ENCODE measurements at places on chromosomes 1 and 21.

DNA sequence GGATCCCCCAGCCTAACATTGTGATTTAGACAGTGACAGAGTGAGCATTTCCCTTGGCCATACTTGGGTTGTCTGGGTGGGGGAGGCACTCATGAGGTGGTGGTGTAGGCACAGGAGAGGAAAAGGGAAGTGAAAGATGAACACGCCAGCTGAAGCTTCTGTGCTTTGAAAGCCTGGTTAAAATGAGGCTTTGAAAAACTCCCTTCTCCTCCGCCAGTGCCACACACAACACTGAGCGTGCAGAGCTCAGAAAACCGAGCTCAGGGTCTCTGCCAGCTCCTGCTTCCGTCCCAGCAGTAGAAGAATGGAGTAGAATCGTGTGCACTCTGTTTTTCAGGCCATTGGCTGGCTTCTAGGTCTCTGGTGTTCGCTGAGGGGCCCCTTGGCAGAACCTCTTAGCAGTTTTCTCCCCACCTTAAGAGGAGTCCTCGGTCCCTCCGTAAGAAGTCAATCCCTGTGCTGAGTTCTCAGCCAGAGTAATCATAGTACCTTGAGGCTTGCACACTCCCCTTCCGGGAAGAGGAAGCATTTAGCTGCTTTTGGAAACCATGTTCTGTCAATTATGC is 12.9 kb downstream of the PLEKHM2 start:
- DNase-seq: no peak

DNA sequence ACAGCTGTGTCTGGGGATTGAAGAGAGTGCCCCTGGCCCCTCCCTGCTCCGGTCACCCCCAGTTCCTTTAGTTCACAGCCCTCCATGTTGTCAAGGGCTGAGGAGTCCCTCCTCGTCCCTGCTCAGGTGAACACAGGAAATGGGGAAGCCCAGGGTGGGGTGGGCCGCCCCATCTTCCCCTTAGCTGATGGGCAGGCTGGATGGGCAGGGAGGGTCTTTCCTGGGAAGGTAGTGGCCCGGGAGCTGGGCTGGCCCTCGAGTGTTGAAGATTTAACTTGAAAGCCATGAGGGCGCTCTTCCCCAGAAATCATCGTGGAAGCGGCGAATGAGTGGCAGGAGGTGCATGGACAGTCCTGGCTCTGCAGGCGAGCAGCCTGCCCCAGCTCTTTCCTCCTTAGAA is 18.3 kb upstream of the NPHP4 start:
- DNase-seq: no peak

DNA sequence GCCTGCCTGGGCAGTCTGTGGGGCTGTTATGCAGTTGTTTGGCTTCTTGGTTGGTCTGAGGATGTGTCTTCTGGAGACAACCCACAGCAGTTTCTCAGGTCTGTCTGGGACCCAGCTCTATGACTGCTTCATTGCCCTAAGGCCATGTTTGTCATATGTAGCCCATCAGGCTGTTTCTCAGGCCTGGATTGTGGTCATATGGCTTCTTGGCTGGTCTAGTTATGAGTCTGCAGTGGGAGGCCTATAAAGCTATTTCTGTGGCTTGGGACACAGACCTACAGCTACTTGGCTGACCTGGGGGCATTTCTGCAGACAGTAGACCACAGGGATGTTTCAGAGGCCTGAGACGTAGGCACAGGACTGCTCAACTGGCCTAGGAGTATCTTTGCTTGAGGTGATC is 41.5 kb downstream of the CHIA start:
- no peak for DNase-seq

- DNase-seq: no peak
Measured at GRCh38 chr1:56355422-56355821, 223.9 kb downstream of the PLPP3 start.

DNA sequence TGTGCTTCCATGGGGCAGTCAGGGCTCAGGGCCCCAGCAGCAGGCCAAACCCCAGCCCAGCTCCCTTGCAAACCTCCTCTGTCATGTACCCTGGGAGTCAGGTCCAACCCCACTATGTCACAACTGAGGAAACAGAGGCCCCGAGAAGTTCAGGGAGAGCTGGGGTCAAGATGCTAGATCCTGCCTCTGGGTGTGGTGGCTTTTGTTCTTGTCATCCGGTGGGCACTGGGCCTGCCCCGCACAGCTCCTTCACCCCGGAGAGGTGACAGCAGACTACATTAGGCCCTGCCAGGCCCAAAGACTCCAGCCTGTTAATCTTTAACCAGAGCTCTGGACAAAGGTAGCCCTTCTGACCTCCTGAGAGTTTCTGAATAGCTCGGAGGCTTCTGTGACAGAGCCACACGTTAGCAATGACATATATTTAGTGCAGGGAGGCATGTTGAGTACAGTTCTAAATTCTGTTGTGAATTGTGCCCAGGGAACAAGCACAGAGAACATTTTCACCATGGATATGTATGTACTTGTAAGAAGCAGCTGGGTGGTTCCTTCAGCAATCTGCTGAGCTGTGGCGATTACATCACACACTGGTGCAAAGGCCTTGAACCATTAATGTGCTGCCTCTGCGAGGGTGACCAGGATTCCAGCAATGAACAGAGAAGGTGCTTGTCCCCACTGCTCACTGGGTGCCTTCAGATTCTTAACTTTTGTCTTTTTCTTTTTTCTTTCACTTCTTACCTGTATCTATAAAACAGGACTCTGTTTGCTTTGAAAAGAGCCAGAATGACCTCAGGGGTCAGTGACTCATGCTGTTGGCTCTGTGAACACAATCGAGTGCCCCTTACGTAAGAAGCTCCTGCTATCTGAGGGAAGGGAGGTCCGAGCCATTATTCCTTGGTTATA is 102.8 kb downstream of the RHOU start:
- no peak for DNase-seq

GRCh38 chr1:223700388-223700918 is 11.9 kb upstream of the CAPN2 start:
- no peak for DNase-seq

- DNase-seq: no peak
Measured at GRCh38 chr21:28336314-28336713, 656.4 kb downstream of the LTN1 start.

- DNase-seq: no peak
Measured at GRCh38 chr1:33575324-33575879, 103.0 kb downstream of the ZSCAN20 start.

- no peak for DNase-seq
Measured at GRCh38 chr1:169326956-169327268, 40.7 kb downstream of the NME7 start.

- no peak for DNase-seq
Measured at GRCh38 chr1:207798847-207799246, 47.0 kb downstream of the CD46 start.

GRCh38 chr1:110130113-110130591 is 17.9 kb downstream of the UBL4B start:
- DNase-seq: no peak

DNA sequence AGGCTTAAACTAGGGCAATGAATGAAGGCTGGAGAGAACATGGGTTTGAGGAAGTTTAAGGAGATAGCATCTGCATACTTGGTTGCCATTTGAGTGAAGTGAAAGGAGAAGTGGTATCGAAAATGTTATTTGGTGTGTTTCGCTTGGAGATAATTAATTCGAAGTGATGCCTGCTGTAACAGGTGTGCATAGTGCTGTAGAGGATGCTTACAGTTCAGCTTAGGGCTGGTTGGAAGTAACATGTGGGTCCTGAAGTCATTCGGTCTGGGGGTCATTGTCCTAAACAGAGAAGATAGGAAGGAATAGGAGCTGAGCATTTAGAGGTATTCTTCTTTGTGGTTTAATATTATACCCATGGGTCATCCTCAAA is 301 bp upstream of the NUDT17 start:
- no peak for DNase-seq

DNA sequence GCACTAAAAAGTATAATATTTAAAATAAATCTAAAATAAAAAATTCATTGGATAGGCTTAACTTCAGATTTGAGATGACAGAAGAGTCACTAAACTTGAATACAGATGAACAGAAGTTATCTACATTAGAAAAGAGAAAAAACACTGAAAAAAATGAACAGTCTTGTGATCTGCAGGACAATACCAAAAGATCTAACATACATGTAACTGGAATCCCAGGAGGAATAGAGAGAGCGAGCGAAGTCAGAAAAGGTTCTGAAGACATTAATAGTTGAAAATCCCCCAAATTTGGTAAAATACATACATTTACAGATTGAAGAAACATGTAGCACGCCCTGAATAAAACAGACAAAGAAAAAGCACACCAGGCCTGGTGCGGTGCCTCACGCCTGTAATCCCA is 21.2 kb downstream of the B3GALNT2 start:
- DNase-seq: no peak

GRCh38 chr1:47663286-47663685 is 225.4 kb downstream of the FOXD2 start:
- no peak for DNase-seq

GRCh38 chr1:65687428-65688214 is 105.1 kb upstream of the PDE4B start:
- peak; percentile 12 for DNase-seq

DNA sequence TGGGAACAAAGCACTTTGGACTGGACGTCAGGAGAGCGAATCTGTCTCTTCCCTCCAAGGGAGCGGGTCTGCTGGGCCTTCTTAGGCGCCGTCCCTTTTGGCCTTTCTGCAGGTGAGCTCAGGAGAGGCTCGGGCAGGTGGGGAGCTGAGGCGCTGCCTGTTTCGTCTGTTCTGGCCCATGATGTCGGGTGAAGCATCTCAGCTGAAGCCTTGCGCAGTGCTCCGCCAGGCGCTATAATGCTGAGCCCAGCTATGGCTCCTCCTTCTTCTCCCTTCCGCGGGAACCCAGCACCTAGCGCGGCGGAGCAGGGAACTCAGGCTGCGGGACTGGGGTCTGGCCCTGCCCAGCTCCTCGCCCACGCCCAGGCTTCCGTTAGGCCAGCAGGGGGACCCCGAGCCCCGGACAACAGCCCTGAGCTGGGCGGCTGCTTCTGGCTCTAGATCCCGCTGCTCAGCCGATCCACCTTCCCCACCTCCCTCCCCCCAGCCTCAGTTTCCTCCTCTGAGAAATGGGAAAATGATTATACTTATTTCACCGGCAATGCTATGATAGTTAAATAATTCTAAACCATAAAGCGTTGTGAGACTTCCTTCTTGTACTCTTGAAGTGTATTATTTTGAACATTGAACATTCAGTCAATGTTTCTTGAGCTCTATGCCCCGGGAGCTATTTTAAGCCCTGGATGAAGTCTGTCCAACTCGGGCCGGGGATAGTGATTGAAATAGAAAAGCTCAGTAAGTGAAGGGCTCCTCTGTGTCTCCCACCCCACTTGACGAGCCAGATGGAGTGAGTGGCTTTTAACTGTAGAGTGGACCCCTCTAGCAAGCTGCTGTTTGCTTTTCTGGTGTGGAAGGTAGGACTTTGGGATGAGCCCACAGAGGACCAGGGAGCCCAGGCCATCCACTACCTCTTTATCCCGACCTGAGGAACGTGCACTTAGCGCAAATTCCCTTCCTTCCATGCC is 9.6 kb upstream of the ADORA1 start:
- peak; percentile 97 for DNase-seq

GRCh38 chr1:152626744-152627143 is 3.8 kb upstream of the LCE3A start:
- no peak for DNase-seq

GRCh38 chr1:2580691-2581090 is 5.9 kb upstream of the PRXL2B start:
- DNase-seq: no peak

DNA sequence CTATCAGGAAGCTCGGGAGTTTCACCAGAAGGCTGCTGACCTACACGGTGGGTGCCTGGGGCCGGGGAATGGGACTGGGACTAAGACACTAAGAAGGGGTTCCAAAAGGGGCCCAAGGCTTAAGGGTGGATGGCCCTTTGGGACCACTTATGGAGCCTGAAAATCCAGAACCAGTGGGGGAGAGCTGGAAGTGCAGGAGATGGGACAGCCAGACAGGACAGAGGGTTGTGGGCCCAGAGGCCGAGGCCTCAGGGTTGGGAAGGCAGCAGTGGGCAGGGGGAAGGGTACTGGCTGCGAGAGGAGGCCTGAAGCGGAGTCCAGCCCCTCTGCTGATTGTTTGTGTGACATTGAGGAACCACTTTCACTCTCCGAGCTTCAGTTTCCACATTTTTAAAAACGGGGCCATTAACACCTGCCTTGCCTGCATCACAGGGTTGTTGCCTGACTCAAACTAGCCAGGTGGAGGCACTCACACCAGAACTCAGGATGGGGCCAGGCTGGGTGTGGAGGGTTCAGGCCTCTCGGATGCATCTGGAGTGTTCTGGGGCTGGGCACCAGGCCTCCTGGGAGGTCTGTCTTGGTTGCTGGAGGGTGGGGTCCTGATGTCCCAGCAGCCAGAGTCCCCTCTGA is 3.0 kb downstream of the TTC24 start:
- DNase-seq: no peak

- no peak for DNase-seq
Measured at GRCh38 chr21:33852485-33852884, 63.1 kb downstream of the ATP5PO start.

- no peak for DNase-seq
Measured at GRCh38 chr1:102252731-102253505, 256.2 kb upstream of the OLFM3 start.

GRCh38 chr1:186812570-186812969 is 16.2 kb upstream of the PLA2G4A start:
- DNase-seq: no peak

DNA sequence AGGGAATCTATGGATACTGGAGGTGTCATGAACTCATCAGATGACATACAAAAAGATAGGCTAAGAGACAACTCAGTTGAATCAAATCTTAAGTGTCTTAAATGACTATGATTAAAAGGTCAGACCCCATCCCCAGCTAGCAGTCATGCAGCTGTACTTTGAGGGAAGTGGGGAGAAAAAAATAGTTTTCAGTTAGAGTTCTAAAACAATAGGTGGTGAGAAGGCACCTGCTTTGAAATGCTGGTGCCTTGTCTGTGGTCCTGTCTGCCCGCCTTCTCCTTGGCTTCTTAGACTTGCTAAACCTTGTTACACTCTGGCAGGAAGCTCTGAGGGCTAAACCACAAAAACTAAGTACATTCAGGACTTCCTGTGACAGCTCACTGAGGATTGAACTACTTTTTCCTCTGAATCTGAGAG is 15.3 kb downstream of the CD2 start:
- DNase-seq: no peak

DNA sequence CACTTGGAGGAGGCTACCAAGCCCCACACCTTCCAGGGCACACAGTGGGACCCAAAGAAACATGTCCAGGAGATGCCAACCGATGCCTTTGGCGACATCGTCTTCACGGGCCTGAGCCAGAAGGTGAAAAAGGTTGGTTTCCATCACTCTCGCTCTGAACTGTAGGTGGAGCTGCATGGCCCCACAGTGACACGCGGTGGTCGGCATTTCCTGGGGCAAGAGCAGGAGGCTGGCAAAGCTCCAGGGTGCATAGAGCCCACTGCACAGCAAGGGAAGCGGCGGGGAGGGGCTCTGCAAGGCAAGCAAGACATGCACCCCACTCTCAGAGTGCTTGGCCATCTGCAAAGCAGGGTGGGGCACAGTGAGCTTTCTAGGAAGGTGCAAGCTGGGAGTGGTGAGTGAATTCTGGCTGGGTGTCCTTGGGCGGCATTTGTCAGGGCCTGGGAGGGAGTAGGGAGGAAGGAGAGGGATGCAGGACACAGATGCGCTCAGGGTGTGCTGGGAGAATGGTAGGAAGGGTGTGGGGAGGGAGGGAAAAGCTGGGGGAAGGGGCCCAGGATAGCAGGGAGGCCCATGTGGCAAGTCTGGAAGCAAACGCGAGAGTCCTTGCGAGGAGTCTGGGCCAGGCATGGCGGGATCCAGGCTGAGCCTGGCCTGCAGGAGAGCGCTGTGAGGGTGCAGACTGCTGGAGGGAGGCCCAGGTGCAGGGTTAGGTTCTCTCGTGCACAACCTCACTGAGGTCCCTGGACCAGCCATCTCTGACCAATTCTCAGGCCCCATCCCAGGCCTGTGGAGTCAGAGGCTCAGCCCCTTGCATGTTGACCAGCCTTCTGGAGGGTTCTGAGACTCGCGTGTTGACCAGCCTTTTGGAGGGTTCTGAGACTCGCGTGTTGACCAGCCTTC is 11.0 kb downstream of the TRPM2 start:
- no peak for DNase-seq

All from D721Med (cell line).